ENCODE measurements at places on chromosomes 11 and 22.

DNA sequence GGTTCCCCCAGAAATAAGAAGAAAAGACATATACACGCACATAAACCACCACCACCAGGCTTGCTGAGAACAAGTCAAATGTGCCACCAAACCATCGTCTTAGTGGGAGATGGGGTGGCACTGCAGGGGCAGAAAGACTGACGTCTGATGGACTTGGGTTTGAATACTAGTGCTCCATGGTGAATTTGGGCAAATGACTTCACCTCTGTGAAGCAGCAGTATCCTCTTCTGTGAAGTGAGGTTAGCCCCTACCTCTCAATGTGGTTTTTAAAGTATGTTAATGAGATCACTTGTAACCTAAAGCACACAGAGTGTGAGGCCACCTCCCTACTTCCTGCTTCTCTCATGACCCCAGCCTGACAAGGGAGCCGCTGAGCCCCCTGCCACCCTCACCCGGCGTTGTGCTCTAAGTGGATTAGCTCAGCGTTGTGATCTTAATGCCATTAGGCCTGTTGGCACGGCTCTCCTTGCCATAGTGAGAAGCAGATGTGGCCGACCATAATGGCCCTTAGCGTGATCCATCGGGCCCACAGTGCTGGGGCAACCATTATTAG, 14.4 kb downstream of the ZBTB16 start:
- DNase-seq, result no peak

GRCh38 chr11:19954899-19955298, 205.4 kb downstream of the DBX1 start:
- DNase-seq, result no peak

- no peak for DNase-seq
Measured at GRCh38 chr11:494761-495536, 12.1 kb downstream of the RNH1 start.

DNA sequence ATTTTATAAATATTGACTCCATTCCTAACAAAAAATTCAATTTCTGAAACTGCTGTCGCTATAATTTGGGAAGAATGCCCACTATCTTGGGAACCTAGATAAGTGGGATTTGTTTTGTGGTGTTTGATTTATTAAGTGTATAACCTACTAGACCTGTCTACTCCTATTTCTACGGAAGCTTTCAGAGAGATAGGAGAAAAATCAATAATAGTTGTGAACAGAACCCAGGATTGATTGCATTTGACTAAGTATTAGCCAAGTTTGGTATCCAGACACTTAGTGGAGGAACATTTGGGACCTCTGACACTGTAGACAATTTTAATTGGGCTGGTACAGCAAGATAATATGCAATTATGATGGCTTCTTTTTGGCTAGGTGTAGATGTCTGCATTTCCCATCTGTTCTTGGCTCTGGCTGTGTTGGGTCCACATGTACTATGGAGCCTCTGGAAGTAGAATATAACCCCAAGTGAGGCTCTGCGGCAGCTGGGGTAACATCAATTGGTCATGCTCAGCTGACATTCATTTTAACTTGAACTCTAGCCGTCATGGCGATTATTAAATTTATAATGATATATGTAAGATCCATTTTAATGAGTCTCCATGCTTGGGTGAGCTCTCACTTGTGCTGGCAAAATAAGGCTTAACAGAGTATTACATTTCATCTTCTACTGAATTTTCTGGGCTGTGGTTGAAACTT, 111.5 kb upstream of the E2F8 start:
- no peak for DNase-seq

DNA sequence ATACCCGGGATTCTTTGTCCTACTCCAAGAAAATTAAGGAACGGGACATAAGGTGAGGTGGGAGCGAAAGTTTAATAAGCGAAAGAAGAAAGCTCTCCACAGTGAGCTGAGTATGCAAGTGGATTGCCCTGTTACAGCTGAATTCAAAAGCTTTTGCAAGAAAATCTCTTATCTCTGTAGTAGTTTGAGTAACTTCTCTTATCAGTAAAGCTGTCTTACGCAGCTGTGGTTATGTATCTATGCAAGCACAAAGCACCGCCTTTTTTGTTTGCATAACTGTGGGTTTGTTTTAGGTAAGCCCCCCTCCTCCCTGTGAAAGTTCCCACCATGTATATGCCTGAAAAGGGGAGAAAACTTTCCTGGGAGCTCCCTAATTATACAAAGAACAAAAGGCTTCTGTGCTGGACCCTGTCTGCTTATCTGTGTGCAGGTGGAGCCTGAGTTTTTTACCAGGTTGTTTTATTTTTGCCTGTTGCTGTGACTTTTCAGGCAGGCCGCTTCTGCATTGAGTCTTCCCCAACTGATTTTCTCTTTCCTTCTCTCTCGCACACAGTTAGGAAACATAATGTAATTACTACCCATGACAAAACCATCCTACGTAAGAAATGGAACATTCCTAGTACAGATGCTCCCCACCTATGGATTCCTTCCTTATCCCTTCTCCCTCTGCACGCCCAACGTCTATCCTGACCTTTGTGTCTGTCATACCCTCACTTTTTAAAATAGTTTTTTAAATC, 837 bp upstream of the PLAAT5 start:
- DNase-seq, result no peak

GRCh38 chr11:18844753-18845367, 53.3 kb upstream of the PTPN5 start:
- DNase-seq, result no peak

- DNase-seq, result no peak
Measured at GRCh38 chr11:19433367-19433766, 192.6 kb upstream of the E2F8 start.

DNA sequence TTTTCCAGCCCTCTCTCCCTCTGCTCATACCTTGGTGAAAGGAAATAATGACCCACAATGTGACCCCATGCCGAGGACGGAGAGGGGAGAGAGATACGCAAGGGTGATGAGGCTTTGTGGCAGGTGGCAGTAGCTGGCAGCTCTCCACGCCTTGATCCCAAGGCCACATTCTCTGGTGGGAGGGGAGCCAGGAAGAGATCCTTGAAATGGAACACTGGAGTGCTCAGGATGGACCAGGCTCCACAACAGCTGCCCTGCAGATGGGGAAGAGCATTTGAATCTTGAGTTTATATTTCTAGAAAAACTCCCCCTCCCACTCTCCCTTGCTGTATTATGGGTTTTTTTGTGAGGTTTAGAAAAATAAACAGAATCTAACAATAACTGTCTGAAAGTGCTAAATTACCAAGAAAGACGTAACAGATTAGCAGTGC, 61.6 kb upstream of the CDON start:
- DNase-seq, result no peak

- no peak for DNase-seq
Measured at GRCh38 chr11:61160487-61161189, 588 bp downstream of the VPS37C start.

DNA sequence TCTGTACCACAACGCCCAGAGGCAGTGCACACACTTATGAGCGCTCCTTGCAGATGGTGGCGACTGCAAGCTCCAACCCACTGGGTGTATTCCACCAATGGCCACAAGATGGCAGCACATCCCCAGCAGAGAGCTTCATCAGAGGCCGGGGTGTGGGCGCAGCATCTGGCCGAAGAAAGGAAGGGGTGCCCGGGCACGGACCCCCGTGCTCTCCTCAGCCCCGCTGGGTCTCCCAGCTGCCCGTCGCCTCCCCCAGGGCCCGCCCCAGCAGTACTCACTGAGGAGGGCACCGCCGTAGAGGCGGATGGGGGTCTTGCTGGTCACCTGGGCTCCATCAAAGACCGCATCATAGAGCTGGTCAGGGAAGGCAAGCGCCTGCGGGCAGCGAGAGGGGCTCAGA, 14.2 kb downstream of the TP53I11 start:
- DNase-seq, result no peak

- no peak for DNase-seq
Measured at GRCh38 chr11:119619665-119620064, 109.3 kb downstream of the NECTIN1 start.

DNA sequence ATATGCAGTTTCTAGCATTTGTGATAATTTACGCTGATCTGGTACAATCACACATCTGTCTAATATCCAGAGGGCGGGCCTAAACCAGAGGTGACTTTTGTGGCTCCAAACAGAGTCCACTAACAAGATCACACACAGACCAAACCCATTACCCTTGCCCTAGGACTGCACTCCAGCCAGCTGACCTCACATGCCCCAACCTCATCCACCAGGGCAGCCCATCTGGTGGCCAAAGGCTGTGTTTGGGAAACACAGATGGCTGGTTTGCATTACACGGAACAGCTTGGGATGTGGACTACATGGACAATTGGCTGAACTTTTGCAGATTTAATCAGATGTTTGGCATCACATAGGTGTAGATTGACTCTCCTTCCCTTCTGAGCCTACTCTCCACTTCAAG, 228.2 kb downstream of the GRIK4 start:
- no peak for DNase-seq

DNA sequence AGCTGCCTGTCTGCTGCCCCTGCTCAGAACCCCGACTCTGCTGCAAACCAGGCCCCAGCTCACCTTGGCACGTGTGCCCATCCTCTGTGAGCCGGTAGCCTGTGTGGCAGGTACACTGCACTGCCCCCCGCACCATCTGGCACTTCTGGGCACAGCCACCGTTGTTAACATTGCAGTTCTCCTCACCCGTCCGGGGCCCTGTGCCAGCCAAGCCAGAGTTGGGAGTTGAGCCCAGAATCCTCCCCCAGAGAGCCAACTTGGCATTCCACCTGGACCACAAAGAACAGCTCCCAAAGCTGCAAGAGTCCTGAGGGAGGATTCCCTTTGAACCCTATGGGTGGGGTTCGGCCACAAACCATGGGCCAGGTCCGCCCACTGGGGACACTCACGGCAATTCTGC, 22.5 kb downstream of the LRP4 start:
- no peak for DNase-seq

- no peak for DNase-seq
Measured at GRCh38 chr11:120241277-120241676, 1.3 kb downstream of the POU2F3 start.

- DNase-seq, result no peak
Measured at GRCh38 chr11:69382131-69383128, 88.5 kb downstream of the MYEOV start.

DNA sequence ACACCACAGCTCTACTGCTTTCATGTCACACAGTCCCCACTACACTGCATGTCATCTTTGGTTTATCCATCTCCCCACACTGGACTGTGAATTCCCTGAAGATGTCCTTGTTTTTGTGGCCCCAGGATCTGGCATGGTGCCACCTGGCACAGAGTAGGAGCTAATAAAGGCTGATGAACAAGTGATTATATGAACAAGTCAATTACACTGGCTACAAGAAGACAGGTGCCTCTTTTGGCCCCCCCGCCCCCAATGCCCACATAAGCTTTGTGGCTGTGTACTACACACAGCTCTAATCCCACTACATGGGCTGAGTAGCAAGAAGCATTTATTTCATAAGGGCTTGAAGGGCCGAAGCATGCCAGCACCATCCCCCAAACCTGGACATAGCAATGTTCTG, 24.7 kb downstream of the PLEKHA7 start:
- DNase-seq, result no peak

- no peak for DNase-seq
Measured at GRCh38 chr11:17008099-17008498, 6.1 kb downstream of the PLEKHA7 start.

- DNase-seq, result no peak
Measured at GRCh38 chr11:88827018-88827676, 238.6 kb downstream of the GRM5 start.

GRCh38 chr11:88575916-88576315, 238.4 kb upstream of the CTSC start:
- no peak for DNase-seq

- DNase-seq, result no peak
Measured at GRCh38 chr22:30823015-30823370, 128.3 kb downstream of the OSBP2 start.

DNA sequence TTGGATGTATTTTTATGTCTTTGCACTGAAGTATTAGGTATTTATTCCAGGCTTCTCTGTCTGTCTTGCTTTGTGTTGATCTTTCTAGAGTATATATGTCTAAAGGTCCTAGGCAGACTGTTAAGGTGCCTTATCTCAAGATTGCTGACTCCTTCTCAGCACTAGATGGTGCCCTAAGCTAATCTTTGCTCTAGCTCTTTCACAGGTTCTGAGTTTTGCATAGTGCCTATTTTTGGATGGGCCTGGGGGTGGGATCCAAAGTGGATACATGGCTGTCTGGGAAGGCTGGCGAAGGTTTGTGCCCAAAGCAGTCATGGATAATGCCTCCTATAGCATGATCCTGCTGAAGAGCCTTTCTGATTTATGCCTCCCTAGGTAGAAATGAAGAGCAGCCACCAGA, 154.9 kb downstream of the TRPC6 start:
- DNase-seq, result no peak

GRCh38 chr11:78547931-78548705, 26.5 kb downstream of the NARS2 start:
- no peak for DNase-seq

DNA sequence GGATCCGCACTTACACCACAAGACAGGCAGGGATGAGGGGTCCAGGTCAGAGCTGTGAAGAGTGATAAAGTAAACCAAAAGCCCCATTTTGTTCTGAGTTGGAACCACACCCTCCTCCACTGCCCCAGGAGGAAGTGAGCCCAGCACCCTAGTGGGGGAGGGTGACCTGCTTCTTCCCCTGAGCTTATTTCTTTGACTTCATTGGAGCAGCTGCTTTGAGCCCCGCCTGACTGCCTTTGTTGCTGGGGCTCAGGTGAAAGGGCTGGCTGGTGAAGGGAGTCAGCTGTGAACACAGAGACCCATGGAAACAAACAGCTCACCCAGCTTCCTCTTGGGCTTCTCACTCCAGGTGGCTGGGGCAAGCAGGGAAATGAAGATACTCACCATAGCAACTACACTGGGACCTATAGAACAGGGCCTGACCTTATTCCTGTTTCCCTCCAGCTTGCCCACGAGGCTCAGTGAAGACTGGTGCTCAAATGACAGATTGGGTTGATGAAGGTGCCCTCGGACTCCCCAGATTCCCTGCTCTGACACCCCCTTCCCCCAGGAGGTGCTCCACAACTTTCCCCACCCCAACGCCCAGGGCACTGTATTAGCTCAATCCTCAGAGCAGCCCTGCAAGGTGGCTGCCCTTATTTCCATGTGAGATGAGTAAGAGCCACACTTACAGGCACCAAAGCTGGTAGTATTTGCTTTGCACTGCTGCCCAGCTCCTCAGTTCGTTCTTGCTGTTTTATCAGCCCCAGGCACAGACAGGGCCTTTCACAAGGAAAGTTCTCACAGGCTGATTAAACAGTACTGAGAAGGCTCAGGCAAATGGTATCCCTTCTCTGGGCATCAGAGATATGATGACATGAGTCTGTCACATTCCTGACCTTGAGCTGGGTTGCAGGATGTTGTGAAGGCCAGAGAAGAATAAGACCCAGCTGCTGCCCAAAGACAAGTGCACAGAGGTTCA, 2.4 kb downstream of the UCP2 start:
- no peak for DNase-seq

- no peak for DNase-seq
Measured at GRCh38 chr11:67030976-67031375, 8.0 kb downstream of the SYT12 start.

GRCh38 chr11:114964676-114965214, 286.4 kb downstream of the NXPE2 start:
- DNase-seq, result no peak
